ENCODE measurements at places on chromosomes 7 and 10.

GRCh38 chr10:68959695-68960527 lies 3.9 kb downstream of the DDX21 start:
- no peak for DNase-seq

- no peak for DNase-seq
Measured at GRCh38 chr10:48905311-48905710, 34.3 kb downstream of the LRRC18 start.

DNA sequence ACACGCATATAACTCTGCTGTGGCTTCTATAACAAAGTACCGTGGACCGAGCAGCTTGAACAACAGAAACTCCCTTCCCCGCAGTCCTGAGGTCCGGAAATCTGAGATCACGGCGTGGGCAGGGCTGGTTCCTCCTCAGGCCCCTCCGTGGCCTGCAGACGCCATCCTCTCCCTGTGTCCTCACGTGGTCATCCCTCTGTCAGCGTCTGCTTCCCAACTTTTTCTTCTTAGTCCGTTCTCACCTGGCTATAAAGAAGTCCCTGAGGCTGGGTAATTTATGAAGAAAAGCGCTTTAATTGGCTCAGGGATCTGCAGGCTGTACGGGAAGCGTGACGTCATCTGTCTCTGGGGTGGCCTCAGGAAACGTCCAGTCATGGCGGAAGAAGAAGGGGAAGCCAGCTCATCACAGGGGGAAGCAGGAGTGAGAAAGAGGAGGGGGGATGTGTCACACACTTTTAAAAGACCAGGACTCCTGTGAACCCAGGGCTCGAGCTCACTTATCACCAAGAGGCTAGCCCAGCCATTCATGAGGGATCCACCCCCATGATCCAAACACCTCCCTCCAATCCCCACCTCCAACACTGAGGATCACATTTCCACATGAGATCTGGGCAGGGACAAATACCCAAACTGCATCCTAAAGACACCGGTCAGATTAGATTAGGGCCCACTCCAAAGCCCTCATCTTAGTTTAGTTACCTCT lies 91.2 kb upstream of the INSIG1 start:
- peak; percentile 37 for DNase-seq

GRCh38 chr10:123890226-123890625 lies 1.4 kb downstream of the CPXM2 start:
- DNase-seq = no peak

- no peak for DNase-seq
Measured at GRCh38 chr7:159172400-159172799, 27.7 kb upstream of the VIPR2 start.

GRCh38 chr7:76326646-76327233 lies 24.3 kb downstream of the HSPB1 start:
- no peak for DNase-seq

DNA sequence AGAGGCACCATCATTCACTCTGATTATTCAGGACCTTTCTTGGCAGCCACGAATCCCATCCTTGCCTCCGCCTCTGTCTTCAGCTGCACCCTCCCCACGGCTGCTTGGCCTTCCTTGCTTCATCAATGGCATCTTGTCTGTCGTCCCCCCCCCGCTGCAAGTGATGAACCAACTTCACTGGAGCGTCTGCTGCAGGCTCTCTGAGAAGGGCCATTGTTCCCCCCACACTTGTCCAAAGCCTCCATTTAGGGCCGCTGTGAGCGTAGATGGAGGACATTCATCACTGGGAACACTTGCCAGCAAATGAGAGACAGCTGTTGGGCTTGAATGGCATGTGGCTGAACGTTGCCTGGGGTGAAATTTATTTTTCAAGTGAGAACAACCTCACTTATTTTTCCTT lies 20.1 kb downstream of the AFAP1L2 start:
- no peak for DNase-seq

- no peak for DNase-seq
Measured at GRCh38 chr10:110490640-110491039, 7.1 kb upstream of the DUSP5 start.

DNA sequence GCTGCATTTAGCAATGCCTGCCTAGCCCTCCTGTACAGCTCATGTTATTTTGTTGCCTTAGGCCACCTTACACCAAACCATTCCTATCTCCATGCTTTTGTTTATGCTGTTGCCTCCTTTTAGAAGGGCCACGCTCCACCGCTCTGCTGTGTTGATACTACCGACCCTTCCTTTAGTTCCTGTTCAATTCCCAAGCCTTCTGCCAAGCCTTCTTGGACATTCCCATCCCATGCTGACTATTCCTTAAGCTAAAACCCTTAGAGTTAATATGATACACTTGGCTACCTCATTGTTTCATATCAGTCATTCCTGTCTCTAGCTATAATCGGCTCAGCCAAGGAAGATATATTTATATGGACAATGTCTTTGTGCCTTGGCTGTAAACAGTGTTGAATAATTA lies 705.5 kb downstream of the LRMDA start:
- DNase-seq = no peak

GRCh38 chr7:155951554-155952158 lies 139.4 kb upstream of the SHH start:
- DNase-seq = no peak

GRCh38 chr7:37537439-37537838 lies 88.8 kb upstream of the ELMO1 start:
- DNase-seq = no peak

DNA sequence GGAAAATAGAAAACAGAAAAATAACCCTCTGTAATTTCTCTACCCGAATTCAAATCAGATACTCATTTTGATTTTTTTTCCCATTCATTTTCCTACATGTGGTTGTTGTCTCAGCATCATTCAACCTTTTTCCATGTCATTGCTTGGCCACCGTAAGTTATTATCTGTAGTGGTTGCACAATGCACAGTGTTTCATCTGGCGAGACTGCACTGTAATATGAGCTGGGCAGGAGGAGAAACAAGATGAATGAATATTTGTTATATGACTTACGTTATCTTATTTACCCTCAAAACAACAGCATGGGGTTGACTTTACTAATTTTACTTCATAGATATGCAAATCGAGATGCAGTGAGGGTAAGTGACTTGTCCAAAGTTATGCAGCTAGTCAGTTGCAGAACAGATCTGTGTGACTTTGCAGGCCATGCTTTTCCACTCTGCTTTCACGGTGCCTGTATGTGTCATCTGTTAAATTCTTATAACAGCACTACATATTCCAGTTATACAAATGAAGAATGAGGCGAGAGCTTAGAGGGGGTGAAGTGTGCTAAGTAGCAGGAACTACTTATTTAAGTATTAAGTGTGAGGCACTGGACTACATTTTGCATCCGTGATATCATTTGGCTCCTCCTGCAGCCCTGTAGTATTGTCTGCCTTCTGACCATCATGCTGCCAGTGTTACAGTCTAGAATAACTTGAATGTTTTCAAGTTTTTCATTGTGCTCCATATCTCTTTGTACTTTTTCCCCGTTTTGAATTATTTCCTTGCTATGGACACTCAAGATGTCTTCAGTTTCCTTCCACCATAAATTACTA lies 56.7 kb downstream of the ZMYND11 start:
- no peak for DNase-seq

- DNase-seq = no peak
Measured at GRCh38 chr10:6721964-6722615, 142.0 kb upstream of the PRKCQ start.

- no peak for DNase-seq
Measured at GRCh38 chr10:70114902-70115301, 17.7 kb downstream of the AIFM2 start.

DNA sequence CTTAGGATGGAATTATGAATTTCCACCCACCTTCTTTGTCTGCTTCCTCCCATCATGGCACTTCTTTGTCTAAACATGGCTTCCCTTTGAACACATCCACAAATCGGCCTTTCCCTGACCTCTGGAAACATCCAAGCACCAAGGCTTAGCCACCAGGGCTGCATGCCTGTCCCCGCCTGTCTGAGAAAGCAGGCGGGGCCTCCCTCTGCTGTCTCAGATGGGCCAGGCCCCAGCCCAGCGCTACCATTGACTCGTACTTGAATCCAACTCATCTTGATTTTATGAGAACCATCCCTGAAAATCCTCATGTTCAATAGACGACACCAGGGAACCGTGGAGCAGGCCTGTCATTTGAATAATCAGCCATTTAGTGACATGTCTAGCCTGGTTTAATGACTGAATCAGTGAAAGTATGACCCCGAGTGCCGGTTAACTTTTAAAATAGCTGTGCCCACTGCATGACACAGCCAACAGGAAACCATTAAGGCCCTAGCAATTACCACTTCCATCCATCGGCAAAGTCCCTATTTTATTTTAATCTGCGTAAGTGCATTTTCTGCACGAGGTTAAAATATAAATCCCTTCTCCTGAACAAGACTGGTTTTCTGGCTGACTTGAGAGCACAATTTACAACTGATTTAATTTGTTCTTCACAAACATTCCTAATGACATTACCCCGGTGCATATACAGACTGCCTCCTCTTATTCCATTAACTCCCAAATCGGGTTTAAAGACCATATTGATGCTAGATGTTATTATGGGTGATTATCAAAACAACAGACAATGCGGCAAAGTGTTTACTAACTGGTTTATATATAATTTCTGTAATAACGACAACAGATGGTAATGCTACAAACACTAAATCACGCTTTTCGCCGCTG lies 194.7 kb downstream of the BUB3 start:
- DNase-seq = no peak

DNA sequence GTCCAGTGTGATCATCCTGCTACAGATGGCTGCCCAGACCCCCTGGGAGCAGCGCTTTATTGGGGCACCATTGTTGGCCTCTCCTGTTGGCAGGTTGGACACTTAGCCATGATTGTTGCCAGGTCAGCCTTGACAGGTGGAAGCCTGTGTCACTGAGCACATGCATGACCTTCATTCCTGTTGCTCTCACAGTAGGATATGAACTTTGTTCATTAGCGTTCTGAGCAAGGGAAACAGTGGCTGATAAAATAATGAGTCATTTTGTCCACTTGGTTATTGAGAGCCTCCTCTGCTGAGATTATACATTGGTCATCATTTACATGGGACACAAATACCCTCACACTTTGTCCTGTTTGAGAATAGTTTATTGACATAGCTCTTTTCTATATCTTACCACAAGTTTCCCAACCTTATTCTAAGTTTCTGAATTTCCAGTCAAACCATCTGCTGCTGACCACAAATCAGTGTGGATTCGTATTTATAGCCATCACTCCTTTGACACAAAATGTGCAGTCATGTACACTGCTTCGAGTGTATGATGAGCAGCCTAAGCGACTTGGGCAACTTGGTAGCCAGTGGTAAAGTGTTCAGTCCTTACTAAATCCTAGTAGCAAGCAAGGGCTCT lies 102.6 kb downstream of the TPST1 start:
- DNase-seq = no peak

- peak; percentile 26 for DNase-seq
Measured at GRCh38 chr10:31383810-31384588, 65.0 kb downstream of the ZEB1 start.

- DNase-seq = no peak
Measured at GRCh38 chr7:40909346-40909980, 774.7 kb downstream of the SUGCT start.

DNA sequence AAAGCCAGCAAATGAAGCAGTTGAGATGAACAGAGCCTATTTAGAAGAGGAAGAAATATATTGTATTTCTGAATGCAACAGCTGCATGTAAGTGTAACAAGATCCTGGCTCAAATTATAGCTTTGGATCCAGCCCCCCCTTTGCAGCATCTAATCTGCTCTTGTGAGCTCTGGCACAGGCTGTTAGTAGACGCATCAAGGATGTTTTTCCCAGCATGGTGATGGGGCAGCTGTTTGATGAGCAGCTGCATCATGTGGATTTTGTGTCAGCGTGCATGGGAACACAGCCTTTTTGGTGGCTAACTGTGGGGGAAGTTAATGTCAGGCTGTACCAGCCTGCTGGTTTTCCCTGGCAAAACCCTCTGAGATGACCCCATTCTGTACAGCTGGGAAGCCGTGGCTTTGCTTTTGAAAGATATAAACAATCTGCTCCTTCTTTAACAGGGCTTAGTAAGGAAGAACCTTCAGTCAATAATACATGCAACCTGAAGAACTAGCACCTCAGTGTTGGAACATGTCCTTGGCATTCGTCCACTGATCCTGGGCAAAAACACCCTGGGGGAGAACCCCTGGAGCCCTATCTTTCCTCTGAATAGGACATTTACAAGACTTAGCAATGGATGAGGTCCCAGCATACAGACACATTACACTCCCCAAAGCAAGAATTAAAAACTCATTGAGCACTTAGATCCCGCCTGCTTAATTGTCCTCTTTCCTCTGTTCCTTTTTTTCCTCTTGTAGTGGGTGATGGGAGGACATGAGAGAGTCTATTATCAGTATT lies 70.6 kb downstream of the NPS start:
- DNase-seq = no peak

GRCh38 chr10:113704637-113705343 lies 25.1 kb downstream of the CASP7 start:
- DNase-seq = no peak

DNA sequence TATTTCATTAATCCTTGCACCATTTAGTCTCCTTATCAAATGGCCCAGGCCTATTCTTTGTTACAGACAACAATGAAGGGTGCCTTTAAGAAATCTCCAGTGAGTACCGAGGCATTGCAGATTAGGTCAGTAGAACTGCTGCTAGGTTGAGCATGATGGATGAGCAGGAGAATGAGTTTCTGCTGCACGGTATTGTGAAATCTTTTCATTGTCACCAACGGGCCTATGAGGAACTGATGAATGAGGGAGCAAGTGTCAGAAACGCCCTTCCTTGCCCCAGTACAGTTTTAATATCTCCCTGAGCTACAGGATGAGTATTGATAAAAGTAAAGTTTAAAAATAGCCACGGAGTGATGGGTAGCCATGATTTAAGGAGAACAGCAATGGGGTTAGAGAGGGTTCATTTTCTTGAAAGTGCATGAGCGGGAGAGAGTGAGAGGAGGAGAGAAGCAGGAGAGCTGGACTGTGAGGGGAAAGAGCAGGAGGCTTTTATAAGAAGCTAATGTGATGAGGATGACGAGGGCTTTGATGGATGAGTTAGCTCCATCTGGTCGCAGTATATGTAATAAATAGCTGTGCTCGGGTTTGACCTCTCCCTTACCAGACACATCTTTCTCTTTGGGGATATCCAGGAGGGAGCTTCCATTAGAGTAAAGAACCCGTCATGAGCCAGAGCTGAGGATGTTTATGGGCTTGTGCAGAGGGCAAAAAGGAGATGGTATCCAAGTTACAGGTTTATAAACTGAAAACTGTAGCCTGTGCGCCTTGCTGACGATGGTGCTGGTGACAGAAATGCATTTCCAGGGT lies 526.1 kb downstream of the LRMDA start:
- no peak for DNase-seq

GRCh38 chr10:64275774-64276173 lies 754.6 kb downstream of the REEP3 start:
- no peak for DNase-seq

DNA sequence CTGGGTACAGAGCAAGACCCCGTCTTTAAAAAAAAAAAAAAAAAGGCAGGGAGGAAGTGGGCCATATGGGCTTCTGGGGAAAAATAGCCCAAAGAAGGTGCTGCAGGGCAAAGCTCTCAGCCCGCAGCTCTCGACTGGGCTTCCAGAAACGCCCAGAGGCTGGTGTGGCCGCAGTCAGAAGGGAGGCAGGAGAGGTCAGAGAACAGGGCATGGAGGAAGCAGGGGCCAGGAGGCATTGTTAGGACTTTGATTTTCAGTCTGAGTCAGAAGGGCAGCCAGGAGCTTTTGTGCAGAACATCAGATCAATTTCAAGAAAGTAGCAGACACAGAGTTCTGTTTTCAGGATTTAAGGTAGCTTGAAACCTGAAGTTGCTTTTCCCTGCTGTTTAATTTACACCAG lies 35.3 kb upstream of the CYTH3 start:
- DNase-seq = no peak

Data from GM19239 (cell line).